T-cell (primary cell): ENCODE measurements at places on chromosomes 5 and 9. TPM values are rescaled to one million over a fixed set of nuclear protein-coding genes. Genes with fewer than 3 reads are reported as not detected.

DNA sequence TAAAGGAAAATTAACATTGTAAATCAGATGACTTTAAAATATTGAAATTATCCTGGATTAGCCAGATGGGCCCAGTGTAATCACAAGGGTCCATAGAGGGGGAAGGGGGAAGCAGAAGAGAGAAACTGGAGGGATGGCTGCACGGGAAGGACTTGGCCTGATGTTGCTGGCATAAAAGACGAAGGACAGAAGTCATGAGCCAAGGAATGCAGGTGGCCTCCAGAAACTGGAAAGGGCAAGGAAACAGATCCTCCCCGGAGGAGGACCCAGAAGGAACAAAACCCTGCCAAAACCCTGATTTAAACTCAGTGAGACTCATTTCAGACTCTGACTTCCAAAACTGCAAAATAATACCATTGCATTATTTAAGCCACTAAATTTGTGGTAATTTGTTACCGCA is 100.2 kb downstream of the ADAMTS2 start:
- no peaks in the 10 kb centered on the region for H3K27me3 ChIP-seq
- no peaks in the 10 kb centered on the region for H3K36me3 ChIP-seq
- no peak overlapping the region for H3K4me3 ChIP-seq
- no peak for DNase-seq
- H3K4me1 ChIP-seq, result no peaks in the 10 kb centered on the region
- H3K27ac ChIP-seq, result no peak overlapping the region

DNA sequence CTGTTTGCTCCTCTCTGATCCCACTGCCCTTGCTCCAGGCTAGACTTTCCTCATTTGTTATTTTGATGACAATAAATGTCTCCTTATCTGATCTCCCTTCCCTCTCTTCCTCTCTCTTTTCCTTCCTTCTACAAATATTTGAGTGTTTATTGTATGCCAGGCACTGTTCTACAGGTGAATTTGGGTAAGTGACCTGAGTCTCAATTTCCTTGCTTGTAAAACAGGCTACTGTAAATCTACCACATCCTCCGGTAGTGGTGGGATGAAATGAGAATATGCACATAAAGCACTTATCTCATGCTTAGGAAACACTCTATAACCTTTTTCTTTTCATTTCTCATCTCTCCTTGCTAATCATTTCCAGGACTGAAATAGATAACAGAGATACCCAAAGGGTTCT is 86.4 kb downstream of the HMHB1 start:
- H3K27me3 ChIP-seq, result no peaks in the 10 kb centered on the region
- no peak for DNase-seq
- no peak overlapping the region for H3K4me3 ChIP-seq
- peaks cover 8% of the 10 kb centered on the region for H3K4me1 ChIP-seq

DNA sequence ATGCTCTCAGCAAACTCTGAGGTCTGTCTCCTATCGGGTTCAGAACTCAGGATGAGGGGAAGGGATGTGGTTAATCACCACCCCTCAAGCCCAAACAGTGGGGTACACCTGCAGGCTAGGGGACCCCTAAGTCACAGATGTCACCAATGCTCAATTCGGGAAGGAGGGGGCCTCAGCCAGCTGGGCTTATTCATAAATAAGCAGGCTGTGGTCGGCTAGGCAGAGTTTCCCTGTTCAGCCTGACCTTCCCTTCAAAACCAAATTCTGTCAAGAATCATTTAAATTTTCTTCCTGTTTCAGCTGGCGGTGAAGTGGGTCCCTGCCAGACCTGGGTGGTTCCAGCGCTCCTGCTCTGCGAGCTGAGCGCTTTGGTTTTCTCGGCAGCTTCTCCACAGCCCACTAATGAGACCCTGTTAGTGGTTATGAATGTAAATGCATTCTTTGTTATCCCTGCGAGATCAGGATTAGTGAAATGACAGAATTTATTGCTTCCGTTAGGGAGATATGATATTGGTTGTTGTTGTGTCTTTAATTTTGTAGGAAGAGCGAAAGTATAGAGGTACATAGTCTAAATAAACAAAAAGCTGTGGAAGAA is 68.3 kb downstream of the AK8 start:
- no peak overlapping the region for H3K4me3 ChIP-seq
- H3K36me3 ChIP-seq, result no peaks in the 10 kb centered on the region
- peaks cover 41% of the 10 kb centered on the region for H3K27me3 ChIP-seq
- H3K4me1 ChIP-seq, result peaks cover 10% of the 10 kb centered on the region

GRCh38 chr5:59390989-59391388 is 502.5 kb downstream of the PDE4D start:
- no peak overlapping the region for H3K4me3 ChIP-seq
- H3K27me3 ChIP-seq, result no peaks in the 10 kb centered on the region
- DNase-seq, result no peak
- no peak overlapping the region for H3K27ac ChIP-seq

SLC22A4 gene
- total RNA-seq, result not detected
